ENCODE measurements at places on chromosomes 5 and 9. TPM values are rescaled to one million over a fixed set of nuclear protein-coding genes. Genes with fewer than 3 reads are reported as not detected.

GRCh38 chr5:103021314-103021713 lies 98.6 kb downstream of the GIN1 start:
- H3K36me3 ChIP-seq = peaks cover 23% of the 10 kb centered on the region
- H3K4me1 ChIP-seq = no peaks in the 10 kb centered on the region
- no peak overlapping the region for H3K27ac ChIP-seq
- no peak for DNase-seq
- H3K4me3 ChIP-seq = no peak overlapping the region

GRCh38 chr9:125337236-125337635 lies 75.6 kb downstream of the GAPVD1 start:
- no peaks in the 10 kb centered on the region for H3K4me1 ChIP-seq
- no peak overlapping the region for H3K4me3 ChIP-seq
- no peak for DNase-seq

DNA sequence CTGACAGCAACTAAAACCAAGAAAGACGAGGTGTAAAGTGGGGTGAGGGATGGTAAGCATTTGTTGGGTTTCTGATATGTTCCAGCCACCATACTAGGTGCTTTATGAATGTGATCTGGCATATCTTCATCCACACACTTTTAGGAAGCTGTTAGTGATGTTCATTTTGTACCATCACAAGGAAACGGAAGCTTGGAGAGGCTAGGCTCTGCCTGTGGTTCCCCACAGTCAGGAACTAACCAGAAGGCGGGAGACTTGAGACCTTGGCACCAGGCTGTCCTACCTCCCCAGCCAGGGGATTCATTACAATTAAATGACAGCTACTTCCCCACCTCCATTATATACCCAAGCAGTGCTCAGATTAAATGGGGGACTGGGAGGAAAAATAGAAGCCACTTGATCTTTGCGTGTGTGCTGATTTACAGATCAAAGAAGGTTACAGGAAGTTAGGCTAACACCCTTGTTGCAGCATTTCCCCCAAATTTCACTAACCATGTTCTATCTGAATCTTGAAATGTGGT lies 43.0 kb downstream of the SFXN1 start:
- H3K36me3 ChIP-seq = peaks cover 10% of the 10 kb centered on the region
- H3K27me3 ChIP-seq = no peaks in the 10 kb centered on the region
- H3K4me1 ChIP-seq = no peaks in the 10 kb centered on the region
- DNase-seq = no peak
- H3K27ac ChIP-seq = no peak overlapping the region

DNA sequence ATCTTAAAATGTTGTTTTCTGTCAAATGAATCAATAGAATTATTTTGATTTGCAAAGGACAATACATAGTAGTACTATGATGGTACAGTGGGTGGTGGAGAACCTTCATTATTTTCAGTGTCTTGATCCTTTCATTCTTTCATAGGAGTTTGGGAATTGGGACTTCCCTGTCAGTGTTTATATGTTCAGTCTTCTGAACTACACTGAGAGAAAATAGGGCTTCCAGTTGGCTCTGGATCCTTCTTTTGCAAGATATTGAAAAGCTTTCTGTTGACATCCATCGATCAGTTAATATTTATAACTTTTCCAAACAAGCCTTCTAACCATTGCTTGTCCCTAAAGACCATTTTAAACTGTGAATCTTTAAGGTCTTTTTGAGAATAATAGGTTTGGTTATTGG lies 94.7 kb downstream of the XRCC4 start:
- H3K4me1 ChIP-seq = no peaks in the 10 kb centered on the region
- H3K27me3 ChIP-seq = no peaks in the 10 kb centered on the region
- no peak for DNase-seq

- no peaks in the 10 kb centered on the region for H3K27me3 ChIP-seq
- peak; percentile 71 for DNase-seq
- peaks cover 4% of the 10 kb centered on the region for H3K4me1 ChIP-seq
- no peak overlapping the region for H3K4me3 ChIP-seq
Measured at GRCh38 chr5:131417240-131417869, 153.5 kb downstream of the CDC42SE2 start.

GRCh38 chr5:170310256-170310926 lies 12.8 kb upstream of the LCP2 start:
- no peaks in the 10 kb centered on the region for H3K36me3 ChIP-seq
- no peak overlapping the region for H3K4me3 ChIP-seq
- H3K4me1 ChIP-seq = peaks cover 95% of the 10 kb centered on the region
- DNase-seq = no peak
- H3K27me3 ChIP-seq = no peaks in the 10 kb centered on the region
- H3K27ac ChIP-seq = no peak overlapping the region

GRCh38 chr5:152462021-152462721 lies 57.1 kb upstream of the NMUR2 start:
- no peak overlapping the region for H3K4me3 ChIP-seq
- H3K4me1 ChIP-seq = no peaks in the 10 kb centered on the region
- no peaks in the 10 kb centered on the region for H3K27me3 ChIP-seq
- H3K36me3 ChIP-seq = no peaks in the 10 kb centered on the region
- no peak for DNase-seq

GRCh38 chr5:32193591-32193990 lies 19.5 kb upstream of the GOLPH3 start:
- H3K36me3 ChIP-seq = no peaks in the 10 kb centered on the region
- H3K27me3 ChIP-seq = no peaks in the 10 kb centered on the region
- peaks cover 14% of the 10 kb centered on the region for H3K4me1 ChIP-seq
- peak; percentile 91 for DNase-seq
- H3K4me3 ChIP-seq = peak overlapping the region; percentile 18

DNA sequence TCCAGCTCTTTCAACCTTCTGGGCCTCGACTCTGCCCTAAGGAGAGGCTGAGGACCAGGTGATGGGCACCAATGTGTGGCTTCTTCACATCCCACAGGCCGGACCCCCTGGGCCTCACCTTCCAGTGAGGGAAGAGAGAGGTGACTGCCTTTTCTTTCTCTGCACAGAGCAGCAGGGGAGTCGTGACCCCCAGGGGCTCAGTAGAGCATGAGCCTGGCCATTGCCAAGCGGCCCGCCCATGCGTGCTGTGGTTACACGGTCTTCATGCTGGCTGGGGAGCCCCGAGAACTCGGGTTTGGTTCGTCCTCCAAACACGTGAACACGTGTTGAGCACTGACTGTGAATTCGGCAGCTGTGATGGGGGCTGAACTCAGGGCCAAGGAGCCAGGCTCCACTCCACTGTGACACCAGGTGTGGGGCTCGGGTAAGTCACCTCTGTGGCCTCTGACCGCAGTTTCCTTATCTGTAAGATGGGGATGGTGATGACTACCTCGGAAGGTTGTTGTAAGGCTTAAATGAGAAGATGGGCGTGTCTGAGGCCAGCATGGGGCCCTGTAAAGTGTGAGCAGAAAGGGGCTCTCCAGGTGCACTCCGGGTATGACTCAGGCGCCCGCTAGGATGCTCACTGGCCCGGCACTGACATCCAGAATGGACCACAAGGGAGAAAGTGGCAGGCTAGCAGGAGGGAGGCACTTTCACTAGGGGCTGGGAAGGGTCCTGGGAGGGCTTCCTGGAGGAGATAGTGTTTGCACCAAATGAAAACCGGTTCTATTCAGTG lies 13.4 kb upstream of the GRHPR start:
- no peak for DNase-seq
- no peak overlapping the region for H3K4me3 ChIP-seq
- no peaks in the 10 kb centered on the region for H3K4me1 ChIP-seq

DNA sequence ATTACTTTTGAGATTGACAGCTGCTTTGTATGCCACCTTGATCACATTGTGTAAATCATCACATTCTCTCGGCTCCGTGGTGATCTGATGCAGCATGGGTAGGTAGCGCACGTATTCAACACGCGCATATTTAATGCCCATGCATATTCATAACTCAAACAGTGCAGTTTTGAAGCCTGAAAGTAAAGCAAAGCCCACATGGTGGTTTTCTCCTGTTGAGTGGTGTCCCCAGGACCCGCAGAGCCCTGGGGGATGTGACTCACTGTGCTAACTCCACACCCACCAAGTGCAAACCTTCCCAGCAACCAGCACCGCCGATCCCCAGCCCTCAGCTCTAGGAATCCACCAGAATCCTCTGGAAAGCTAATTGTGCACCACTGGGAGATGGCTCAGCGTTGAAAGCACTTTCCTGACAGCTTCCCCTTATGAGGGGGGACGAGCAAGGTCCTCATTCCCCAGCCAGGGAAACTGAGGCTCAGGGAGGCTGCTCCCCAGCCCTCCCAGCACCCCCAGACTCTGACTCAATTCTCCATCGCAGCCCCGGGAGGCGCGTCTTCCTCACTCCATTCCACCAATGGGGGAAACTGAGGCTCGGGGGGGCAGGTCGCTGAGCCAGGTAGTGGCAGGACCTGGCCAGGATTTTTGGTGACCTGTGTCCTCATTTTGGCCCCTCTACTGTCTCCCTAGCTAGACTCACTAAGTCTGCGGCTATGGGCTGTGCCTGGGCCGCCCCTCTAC lies 46.4 kb downstream of the SARDH start:
- peaks cover 2% of the 10 kb centered on the region for H3K27me3 ChIP-seq
- H3K27ac ChIP-seq = no peak overlapping the region
- H3K4me1 ChIP-seq = no peaks in the 10 kb centered on the region

DNA sequence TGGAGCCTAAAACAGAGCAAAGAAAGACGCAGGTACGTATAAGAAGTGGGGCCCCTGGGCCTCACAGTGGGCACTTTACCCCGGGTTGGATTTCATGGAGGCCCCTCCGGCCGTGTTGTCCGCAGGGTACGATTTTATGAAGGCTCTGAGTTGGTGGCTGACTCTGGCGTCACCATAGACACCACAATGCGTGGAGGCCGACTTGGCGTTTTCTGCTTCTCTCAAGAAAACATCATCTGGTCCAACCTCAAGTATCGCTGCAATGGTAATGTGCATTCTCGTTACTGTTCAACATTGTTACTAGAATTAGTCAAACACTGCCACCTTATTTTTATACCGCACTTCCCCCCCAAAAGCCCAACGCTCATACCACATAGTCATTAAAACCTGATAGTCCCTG lies 47.1 kb downstream of the THBS4 start:
- peak overlapping the region; percentile 18 for H3K4me3 ChIP-seq
- peaks cover 3% of the 10 kb centered on the region for H3K4me1 ChIP-seq
- H3K27ac ChIP-seq = peak overlapping the region; percentile 77
- no peaks in the 10 kb centered on the region for H3K27me3 ChIP-seq
- peaks cover 29% of the 10 kb centered on the region for H3K36me3 ChIP-seq

- H3K27me3 ChIP-seq = no peaks in the 10 kb centered on the region
- no peaks in the 10 kb centered on the region for H3K4me1 ChIP-seq
- DNase-seq = no peak
- H3K36me3 ChIP-seq = no peaks in the 10 kb centered on the region
Measured at GRCh38 chr5:35762368-35762767, 94.3 kb upstream of the IL7R start.

- no peak overlapping the region for H3K27ac ChIP-seq
- no peak for DNase-seq
- no peaks in the 10 kb centered on the region for H3K36me3 ChIP-seq
- H3K4me1 ChIP-seq = no peaks in the 10 kb centered on the region
- no peak overlapping the region for H3K4me3 ChIP-seq
- H3K27me3 ChIP-seq = no peaks in the 10 kb centered on the region
Measured at GRCh38 chr9:117035546-117035945, 348.4 kb downstream of the TRIM32 start.

DNA sequence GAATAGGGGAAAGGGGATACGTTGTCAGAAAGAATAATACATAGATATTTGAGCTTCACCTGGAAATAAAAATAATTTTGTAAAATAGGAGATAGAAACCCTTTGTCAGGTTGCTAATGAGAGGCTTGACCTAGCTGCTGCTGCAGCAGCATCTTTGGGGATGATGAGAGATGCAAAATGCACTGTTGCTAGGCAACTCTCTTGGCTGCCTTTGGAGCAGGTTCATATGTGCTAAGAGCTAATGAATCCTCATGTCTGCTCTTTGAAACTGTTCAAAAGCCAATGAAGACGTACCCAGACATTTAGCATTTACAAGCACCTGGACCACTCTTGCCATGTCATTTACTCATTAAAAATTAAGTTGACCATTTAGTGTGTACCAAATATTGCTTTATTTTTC lies 121.7 kb downstream of the FOCAD start:
- H3K27ac ChIP-seq = no peak overlapping the region
- no peak overlapping the region for H3K4me3 ChIP-seq
- no peak for DNase-seq
- H3K27me3 ChIP-seq = no peaks in the 10 kb centered on the region

DNA sequence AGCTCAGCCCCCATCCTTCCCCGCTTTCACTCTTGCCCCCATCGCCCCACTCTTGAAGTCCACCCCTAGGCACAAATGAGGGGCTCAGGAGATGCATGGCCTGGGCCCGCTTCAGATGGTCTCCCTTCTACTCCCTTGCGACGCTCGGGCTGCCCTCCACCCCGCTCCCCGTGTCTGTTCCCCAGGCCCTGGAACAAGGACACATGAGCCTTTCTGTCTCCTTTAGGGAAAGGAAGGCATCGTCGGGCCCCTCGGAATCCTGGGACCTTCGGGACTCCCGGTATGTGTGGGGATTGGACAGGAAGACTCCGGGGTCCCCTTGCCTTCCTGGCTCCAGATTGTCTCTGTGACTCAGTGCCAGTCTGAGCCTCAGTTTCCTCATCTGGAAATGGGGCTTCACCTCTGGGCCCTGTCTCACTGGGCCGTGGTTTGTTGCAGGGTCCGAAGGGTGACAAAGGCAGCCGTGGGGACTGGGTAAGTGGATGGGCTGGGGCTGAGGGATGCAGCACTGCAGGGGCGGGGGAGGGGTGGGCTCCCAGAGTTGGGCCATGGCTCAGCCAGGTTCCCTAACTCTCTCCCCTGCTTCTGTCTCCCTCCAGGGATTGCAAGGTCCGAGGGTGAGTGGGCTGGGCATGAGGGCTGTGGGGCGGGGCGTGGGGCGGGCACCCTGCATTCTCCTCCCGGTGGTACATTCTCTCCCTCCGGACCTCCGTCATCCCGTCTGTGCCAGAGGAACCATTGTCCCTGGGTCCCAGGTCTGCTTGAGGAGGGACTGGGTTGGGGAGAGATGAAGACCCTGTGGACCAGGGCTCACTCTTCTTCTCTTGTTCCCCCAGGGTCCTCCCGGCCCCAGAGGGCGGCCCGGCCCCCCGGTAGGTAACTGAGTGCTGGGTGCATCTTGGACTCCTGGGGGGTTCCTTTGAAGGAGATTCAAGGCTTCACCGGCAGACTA lies 21.8 kb upstream of the ORM1 start:
- H3K4me3 ChIP-seq = no peak overlapping the region
- DNase-seq = no peak
- H3K36me3 ChIP-seq = no peaks in the 10 kb centered on the region
- no peaks in the 10 kb centered on the region for H3K4me1 ChIP-seq
- no peak overlapping the region for H3K27ac ChIP-seq

- no peak for DNase-seq
- H3K36me3 ChIP-seq = peaks cover 12% of the 10 kb centered on the region
- H3K27me3 ChIP-seq = no peaks in the 10 kb centered on the region
- no peaks in the 10 kb centered on the region for H3K4me1 ChIP-seq
Measured at GRCh38 chr5:647311-647710, 35.2 kb downstream of the CEP72 start.

PCDHA10 gene
- 0.20 TPM for total RNA-seq

IZUMO3 gene
- not detected for total RNA-seq

GABRA6 gene
- not detected for total RNA-seq

FBXW2 gene
- total RNA-seq = 38.7 TPM

CCNJL gene
- 10.1 TPM for total RNA-seq

All from heart right ventricle (tissue), 16 donors.